ENCODE measurements at places on chromosomes 6 and 20.

DNA sequence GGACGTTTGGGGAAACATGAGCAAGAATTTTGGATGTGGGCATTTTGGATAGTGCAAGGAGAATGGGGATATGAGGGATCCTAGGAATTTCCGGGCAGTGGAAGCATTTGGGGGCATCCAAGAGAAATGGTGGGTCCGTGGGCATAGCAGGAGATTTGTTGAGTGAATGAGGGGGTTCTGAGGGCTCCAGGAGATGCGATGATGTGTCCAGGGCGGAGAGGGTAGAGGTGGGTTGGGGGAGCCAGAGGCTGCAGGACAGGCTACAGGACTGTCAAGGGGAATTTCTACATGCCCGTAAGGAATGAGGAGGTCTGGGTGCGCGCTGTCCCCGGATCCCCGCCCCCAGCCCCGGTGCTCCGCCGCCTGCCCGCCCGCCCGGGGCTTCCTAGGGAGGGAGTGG, 364 bp downstream of the FRS3 start:
- DNase-seq, result no peak

GRCh38 chr20:57567471-57568079, 6.7 kb downstream of the PCK1 start:
- DNase-seq, result no peak

DNA sequence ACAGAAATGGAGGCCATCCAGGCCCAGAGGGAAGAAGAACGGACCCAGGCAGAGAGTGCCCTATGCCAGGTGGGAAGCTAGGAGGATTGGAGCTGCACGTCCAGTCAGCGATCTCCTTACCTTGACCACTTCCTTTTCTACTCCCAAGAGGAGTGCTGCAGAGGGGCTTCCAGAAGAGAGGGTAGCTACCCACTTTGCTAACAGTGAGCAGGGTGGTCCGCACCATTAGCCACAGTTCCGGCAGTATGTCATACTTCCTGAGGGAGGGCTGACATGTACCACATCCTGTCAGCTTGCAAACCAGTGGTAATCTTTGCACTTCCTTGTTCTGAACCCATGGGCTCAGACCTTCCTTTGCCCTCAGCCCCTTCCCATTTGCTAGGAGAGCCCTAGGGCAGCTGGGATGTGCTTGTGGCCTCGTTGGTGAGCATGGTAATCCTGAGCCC, 35.4 kb downstream of the CEP250 start:
- no peak for DNase-seq

DNA sequence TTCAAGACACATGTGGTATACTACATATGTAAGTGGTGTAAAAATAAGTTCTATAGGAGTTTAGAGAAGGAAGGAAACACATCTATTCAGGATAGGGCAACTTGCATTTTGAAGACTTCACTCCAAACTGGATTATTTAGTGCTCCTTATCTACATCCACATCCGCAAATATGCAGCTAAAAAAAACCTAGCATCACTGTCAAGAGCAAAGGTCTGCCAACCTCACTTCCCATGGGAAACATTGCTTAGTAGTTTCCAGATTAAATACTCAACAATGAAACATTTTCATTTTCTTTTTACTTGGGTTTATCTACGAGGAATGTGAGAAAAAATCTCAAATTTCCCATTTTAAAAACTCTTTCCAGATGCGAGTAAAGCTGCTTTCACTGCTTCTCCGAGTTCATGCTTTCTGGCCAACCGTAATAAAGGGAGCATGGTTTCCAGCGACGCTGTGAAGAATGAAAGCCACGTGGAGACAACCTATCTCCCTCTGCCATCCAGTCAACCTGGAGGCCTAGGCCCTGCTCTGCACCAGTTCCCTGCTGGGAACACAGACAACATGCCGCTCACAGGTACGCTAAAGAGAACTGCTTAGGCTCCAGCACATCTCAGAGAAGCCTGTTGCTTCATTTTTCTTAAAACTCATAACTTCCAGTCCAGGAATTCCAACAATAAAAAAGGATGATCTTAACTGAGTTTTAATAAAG, 48.2 kb downstream of the RFX6 start:
- no peak for DNase-seq

GRCh38 chr6:496649-497048, 105.1 kb downstream of the IRF4 start:
- no peak for DNase-seq

DNA sequence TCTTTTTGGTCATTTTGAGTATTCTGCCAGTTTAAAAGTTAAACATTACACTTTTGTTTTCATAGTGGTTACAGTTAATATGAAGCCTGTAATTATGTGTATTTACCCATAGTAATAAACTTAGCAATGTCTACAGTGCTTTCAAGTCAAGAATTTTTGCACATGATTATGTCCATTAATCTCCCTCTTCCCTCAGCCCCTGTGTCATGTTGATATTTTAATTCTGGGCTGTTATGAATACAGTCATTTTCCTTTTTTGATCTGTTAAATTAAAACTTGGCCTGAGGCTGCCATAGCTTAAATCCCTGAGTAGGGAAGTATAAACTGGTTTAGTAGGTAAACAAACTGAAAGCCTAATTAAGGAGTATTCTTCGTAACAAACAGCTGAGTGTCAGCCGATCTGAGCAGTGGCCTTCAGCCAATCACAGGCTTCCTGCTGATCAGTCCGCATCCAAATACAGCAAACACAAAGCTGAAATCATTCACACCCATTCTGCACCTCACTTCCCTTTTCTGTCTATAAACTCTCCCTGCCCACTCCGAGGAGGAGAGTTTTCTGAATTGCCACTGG, 9.5 kb upstream of the SFT2D1 start:
- no peak for DNase-seq

DNA sequence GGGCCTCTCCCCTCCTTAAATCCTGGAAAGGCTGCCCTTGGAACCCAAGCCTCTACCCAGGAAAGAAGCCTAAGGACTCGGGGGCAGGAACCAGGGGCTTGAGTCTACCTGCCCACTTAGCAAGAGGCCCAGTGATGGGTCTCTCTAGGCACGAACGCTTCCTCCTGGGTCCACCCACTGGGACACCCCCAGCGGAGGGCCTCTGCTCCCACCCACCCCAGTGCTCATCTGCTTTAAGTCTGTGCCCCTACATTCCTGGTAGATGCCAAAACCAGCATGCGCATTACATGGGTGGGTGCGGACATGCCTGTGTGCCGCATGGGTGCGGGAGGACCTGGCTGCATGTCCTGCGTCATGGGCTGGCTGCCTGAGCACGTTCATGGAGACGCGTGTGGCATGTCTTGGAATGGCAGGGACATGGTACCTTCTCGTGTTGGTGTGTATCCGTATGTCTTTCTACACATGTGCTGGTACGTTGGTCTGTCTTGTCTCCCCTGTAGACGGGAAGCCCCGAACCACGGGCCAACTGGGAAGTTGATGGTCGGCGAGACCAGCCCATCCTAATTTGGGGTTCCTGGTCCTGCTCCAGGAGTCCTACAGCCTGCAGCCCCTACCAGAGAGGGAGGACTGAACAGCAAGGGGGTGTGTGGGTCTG, 29.3 kb downstream of the SNPH start:
- no peak for DNase-seq

GRCh38 chr6:159062976-159063375, 18.2 kb upstream of the TAGAP start:
- DNase-seq, result no peak

GRCh38 chr20:15799871-15800270, 773.4 kb downstream of the KIF16B start:
- DNase-seq, result no peak

GRCh38 chr6:122012578-122012977, 386.9 kb upstream of the HSF2 start:
- DNase-seq, result no peak

DNA sequence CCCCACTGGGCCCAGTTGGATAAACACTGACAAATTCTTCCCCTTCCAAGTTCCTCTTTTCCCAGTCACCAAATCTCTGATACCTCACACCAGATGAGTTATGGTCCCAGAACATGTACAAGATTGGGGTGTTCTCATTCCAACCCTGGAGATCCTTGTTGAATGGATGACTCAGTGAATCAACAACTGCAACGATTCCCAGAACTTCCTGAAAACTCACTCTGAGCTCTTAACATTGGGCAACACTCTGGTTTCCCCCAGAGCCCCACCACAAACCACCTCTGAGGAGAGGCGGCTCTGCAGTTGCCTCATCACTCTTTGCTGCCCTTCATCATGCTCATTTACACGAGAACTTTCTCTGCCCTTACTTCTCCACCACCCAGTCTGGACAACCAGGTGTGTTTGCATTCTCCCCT, 115.2 kb downstream of the MRPL14 start:
- no peak for DNase-seq

GRCh38 chr20:17890330-17890729, 78.3 kb downstream of the SNX5 start:
- DNase-seq, result no peak

DNA sequence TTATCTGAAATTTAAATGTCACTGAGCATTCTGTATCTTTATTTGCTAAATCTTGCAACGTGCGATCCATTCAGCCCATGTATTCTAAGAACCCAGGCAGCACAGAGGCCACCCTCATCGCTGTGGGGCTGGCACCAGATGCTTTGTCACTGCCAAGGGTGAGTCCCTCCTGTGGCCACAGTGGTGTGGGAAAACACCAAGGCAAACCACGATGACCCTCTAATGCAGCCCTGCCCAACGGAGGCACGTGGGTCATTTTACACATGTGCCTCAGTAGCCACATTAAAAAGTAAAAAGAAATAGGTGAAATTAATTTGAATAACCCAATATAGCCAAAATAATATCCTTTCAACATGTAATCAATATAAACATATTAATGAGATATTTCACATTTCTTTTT, 221.7 kb downstream of the UNC5CL start:
- no peak for DNase-seq

GRCh38 chr6:132304891-132305305, 96.4 kb downstream of the MOXD1 start:
- DNase-seq, result no peak

DNA sequence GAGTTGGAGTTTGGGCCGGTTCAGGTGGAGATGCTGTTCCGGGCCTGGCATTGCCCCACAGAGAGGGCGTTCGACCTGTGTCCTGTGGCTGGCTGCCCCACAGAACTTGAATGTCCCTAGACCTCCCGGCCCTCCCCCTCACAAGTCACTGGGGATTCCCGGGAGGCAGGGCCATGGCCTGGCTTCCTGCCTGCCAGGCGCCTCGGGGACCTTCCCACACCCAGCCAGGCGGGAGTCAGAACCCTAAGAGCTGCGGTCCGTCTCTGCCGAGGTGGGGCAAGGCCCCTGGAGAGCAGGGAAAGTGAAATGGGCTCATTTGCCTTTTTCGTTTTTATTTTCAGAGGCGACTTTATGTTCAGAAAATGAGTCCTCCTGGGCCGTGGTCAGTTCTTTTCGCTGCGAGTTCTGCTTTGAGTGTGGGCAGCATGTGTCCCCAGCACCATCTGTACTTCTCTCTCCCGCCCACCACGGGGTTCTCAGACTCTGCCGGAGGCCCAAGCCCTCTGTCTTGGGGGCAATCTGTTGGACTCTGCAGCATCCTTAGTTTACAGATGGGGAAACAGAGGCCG, 8.5 kb downstream of the RBM38 start:
- DNase-seq, result no peak
